ENCODE measurements at places on chromosomes 16 and 17.

DNA sequence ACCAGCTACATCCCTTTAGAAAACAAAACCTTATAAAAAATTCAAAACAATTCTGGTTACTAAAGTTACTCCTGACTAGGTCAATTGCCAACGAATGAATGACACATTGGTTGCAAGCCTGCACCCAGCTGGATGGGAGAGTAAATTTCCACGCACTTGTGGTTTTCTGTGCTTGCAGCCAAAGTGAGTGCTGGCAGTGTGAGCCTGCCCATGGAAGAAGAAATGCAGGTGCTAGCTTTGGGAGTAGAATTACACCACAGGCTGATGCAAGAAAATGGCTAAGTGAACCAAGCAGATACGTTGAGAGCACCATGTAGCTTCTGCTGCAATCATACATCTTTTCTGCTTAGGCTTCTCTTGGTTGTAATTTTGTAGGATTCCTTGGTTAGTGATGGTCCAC lies 74.6 kb downstream of the SYCE1L start:
- DNase-seq = no peak

- no peak for DNase-seq
Observed at GRCh38 chr17:61783556-61784304, 79.6 kb downstream of the BRIP1 start.

GRCh38 chr16:86448306-86448890 lies 61.9 kb upstream of the FOXF1 start:
- no peak for DNase-seq

DNA sequence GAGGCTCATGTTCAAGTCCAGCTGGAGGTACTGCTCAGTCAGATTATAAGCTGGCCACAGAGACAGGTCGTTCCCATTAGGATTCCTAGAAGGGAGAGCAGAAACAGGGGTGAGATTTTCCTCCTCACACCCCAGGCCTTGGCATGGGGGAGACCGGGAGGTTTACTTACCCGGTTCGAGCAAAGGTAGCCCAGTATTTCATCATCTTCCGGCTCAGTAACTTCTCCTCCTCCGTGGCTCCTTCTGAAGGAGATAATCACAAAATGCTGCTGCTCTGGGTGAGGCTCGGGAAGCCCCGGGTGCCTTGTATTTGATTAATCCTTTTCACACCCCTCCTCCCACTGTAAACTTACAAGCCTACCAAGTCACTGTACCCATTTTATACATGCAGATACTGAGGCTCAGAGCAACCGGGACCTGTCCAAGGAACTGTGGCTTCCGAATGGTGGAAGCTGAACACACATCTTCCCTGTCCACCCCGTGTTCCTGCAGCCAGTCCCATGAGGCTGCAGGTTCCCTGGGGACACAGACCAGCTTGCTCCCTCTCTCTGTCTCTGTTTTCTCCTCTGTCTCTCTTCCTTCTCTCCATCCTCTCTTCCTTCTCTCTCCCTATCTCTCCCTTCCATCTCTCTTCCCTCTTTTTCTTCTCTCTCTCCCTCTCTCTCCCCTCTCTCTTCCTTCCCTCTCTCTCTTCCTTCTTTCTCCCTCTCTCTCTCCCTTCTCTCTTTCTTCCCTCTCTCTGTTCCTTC lies 13.9 kb upstream of the CES1 start:
- no peak for DNase-seq

DNA sequence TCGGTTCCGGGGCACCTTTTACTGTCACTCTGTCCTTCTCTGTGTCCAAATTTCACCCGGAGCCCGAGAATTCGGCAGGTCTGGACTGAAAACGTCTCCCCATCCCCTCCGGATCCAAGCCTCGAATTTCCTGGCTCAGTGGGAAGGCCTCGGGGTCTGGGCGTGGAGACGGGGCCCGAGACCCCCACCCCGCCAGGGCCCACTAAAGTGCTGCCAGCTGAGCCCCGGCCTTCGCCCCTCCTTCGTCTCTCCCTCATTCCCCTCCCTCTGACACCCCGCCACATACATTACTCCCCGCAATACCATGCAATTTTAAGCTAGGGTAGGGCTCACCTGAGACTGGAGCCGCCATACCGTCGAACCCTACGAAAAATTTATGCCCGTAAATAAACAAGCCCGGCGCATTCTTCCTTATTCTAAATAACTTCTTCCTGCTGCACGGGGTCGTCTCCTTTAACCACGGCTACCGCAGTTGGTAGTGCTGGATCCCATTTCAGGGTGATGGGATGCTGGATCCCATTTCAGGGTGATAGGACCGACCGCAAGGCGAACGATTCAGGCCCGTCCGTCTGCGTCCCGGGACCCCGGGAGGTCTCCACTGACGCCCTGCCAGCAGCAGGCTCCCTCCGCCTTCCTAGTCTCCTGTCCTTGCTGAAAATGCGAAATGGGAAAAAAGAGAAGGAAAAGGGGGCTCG lies 4.4 kb upstream of the OR1F1 start:
- no peak for DNase-seq

- DNase-seq = no peak
Observed at GRCh38 chr16:70685938-70686375, at the start of gene MTSS2. Gene MTSS2 (minus strand): TSS chr16:70686053. CDS start chr16:70685791, 262 bp downstream.

DNA sequence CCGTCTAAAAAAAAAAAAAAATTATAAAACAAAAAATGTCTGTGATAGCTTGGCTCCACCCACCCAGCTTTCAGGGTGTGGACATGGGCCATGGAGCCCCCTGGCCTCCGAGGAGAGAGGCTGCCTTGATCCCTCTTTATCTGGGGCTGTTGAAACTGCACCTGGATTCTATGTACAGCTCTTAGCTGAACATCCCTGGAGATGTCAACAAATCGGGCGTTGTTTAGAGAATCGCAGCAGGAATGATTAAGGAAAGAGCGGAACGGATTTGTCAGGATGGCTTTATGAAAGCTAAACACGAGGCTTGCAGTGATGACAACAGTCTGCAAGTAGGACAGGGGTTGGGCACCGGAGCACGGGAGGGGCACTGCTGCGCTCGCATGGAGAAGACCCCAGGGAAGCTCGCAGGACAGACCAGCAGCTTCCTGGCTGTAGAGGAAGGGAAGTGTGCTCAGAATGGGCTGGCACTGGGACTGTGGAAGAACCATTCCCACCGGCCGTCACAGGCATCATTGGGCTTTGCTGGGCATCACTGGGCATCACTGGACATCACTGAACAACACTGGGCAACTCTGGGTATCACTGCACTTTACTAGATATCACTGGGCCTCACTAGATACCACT lies 195.8 kb upstream of the FOXF1 start:
- no peak for DNase-seq

DNA sequence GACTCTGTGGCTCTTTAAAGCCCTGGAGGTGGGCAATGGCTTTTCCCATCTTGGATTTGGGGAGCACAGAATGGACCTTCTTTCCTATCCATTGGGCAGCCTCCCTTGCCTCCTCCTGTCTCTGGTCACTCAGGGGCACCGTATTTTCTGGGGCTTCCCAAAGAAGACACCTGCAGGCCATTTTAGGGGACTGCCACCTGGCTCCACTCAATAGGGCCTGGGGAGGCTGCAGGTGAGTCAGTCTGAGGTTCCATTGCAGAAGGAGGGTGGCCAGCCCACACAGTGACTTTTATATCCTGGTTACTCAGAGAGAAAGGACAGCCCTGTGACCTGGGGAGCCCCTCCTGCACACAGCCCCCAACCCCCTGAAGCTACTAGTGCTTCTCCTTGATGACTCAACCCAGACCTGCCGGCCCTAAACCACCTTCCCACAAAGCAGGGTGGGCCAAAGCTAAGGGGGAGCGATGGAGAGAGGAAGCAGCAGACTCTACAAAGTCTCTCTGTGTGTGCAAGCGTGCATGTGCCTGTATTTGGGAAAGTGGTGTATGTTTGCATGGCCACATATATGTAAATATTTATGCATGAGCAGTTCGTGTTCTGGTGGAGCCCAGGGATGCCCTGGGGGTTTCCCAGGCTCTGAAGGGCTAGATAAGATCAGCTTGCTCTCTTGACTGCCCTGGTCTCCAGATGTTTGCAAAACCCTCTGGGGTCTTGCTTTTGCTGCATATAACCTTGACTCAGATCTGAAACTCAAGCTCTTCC lies 5.0 kb downstream of the CX3CL1 start:
- DNase-seq = no peak

GRCh38 chr16:77307426-77308162 lies 108.4 kb downstream of the SYCE1L start:
- DNase-seq = no peak

DNA sequence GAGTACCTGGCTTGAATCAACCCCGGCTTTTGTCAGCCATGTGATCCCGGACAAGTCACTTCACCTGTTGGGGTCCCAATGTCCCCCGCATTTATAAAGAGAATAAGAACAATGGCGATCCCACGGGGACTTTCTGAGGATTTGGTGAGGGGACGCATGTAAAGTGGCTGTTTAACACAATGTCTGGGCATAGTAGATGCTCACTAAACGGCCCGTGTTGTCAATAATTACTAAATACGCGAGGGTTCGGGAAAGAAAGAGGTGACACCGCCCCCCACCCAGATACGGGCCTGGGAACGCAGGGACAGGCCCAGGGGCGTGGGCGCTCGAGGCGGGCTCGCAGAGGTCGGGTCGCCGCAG lies 1.8 kb downstream of the SYNGR3 start:
- no peak for DNase-seq

GRCh38 chr16:48013491-48013901 lies 142.3 kb downstream of the ABCC12 start:
- DNase-seq = peak; percentile 62

GRCh38 chr17:45341533-45342158 lies 24.8 kb upstream of the MAP3K14 start:
- DNase-seq = no peak
